AG08395 (cell line): ENCODE measurements at places on chromosomes 12 and 14.
A peak's percentile ranks its signal among the peaks of the same experiment; 100 is the strongest.

- DNase-seq, result no peak
Measured at GRCh38 chr12:13241833-13242488, 45.4 kb downstream of the EMP1 start.

- no peak for DNase-seq
Measured at GRCh38 chr12:23585782-23586163, 363.7 kb downstream of the SOX5 start.

DNA sequence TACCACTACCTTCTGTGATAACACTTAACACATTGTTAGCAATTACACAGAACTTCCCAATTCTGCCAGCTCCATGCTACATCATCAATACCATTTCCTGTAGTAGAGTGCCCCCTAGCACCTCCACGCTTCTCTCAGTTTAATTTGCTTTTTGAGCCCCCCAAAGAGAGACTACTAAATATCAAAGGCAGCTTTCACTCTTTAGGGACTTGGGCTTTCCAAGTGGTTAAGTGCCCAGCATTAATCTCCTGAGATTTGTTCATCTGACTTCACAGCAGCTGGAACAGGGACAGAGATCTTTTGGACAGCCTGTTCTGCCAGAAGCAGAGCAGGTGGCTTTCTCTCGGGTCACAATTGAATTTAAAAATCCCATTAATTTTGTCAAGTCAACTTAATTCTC is 954.9 kb downstream of the DIO2 start:
- DNase-seq, result no peak

DNA sequence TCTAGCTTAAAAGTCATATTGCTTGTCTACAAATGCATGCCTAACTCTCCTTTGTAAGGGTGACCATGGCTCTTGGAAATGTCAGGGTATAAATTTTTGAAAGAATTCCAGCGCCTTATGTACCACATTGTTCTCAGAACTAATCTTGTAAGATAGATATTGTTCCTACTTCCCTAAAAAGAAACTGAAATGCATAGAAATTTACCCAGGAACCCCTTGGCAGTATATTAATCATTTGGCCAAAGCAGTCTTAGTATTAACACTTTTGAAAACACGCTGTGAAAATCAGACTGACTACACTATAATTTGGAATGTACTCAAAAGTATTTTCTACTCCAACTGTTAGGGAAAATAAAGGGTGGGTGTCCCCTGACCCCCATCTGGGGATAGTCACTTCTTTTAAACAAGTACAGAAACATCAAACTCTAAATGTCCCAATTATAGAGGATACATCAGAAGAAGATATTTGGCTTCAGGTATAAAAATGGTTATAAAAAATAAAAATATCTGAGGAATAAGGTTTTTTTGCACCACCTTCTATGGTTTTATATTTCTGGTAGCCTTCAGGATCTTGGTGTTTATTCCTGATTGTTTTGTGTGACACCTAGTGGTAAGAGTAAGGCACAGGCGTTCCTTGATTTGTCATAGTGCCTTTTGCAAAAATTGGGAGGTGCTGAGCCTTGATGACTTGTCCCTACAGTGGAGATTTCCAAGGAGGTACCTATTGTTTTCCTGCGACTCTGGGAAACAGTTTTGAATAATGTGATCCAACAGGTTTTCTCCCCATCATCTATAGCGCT is 2.2 kb upstream of the NFKBIA start:
- peak; percentile 75 for DNase-seq

- DNase-seq, result no peak
Measured at GRCh38 chr12:21350975-21351374, 16.3 kb upstream of the SLCO1A2 start.

GRCh38 chr12:81953541-81953940 is 194.4 kb upstream of the PPFIA2 start:
- no peak for DNase-seq

DNA sequence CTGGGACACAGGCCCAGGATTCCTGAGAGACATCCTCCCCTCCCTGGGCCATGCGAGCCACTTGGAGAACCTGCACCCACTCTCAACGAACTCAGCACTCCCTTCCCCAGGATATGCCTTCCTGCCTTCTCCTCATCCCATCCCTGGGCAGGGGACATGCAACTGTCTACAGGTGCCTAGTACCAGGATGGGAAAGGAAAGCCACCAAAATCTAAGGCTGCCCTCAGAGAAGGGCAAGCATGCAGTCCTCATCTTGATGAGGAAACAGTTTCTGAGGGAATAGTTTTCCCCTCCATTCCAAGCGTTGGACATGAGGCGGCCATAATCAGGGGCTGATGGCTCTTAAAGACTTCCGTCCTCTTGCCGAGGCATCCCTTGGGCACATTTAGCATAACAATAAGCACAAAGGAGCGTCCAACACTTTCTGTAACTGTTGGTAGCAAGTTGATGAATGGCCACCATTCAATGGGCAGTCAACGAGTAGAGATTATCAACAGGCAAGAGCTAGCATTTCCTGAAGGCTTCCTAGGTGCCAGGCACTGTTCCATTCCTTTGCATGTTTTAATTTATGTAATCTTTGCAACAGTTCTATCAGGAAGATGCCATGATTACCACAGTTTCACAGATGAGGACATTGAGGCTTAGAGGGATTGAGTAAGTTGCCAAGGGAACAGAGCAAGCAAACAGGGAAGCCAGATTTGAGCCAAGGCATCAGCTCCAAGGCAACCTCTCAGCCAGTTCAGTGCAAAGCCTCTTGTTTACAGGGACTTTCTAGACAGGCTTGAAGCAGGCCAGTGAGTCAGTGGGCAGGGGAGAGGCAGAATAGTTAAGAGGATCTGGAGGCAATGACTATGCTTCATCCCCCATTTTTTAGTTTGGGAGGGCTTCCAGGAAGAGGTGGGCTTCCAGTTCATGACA is 105.1 kb downstream of the SINHCAF start:
- DNase-seq, result no peak

- no peak for DNase-seq
Measured at GRCh38 chr12:18363321-18363720, 102.0 kb downstream of the PIK3C2G start.

- no peak for DNase-seq
Measured at GRCh38 chr12:92571844-92572543, 130.8 kb upstream of the PLEKHG7 start.

DNA sequence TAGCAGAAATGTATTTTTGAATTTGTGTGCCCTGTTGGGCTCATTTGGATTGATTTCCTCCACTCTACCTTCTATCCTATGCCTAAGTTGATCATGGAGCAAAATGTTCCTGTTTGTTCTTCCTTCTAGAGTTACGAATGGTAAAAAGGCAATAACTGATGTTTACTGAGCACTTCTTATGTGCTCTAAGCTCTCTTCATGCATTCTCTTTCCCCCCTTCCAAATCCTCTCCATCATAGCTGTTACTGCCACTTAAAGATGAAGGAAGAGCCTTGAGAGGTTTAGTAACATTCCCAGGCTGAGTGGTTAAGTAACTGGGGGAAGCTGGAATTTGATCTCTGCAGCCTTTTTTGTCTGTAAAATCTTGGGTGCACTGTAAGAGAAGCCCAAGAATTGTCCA is 60.1 kb downstream of the CHST11 start:
- DNase-seq, result no peak

- no peak for DNase-seq
Measured at GRCh38 chr12:11967376-11968047, 103.2 kb upstream of the BCL2L14 start.

DNA sequence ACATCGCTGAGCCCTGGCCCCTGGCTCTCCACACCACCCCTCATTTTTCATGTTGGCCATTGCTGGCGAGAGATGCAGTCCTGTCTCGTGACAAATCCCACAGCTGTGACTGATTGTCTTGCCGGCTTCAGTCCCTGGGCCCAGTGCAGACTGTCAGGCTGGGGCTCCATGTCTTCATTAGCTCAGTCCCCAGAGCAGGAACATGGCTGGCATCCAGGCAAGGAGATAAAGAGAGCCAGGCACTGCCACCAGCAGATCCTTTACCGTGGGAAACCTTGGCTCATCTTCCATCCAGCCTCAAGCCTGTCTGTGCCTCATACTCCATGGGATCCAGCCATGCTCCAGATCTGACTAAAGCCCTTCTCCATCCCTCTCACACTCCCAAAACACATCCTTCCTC is 284.7 kb upstream of the FKBP4 start:
- no peak for DNase-seq

DNA sequence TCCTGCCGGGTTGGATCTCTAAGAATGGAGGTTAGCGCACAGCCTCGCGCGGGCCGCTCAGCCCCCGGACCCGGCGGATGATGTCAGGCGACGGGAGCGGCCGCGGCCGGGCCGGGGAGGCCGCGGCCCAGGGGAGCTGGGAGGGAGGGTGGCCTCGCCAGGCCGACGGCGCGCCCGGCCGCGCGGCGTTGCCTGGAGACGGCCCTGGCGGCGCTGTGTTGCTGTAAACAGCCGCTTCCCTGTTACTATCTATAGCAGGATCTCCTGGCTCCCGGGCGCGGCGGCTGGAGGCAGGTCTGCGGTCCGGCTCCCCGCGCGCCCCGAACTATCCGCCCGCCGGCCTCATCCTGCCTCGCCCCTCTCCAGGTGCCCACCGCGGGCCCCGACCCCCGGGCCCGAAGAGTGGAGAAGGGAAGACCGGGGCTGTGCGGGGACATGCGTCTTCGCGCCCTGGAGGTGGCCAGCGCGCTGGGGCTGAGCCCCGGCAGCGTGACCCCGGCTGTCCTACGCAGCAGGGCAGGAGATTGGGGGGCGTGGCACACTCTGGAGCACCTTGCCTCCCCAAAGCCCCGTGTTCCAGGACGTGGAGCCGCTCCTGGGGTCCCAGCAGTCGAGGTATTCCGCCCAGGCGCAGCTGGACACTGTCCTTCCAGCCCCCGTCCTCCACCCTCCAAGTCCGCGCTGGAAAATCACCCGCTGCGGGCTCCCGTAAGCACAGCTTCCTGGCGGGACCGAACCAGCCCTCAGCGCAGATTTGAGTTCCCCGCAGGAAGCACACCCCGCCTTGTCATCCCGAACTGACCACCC is 1.4 kb upstream of the FOS start:
- DNase-seq, result peak; percentile 86

GRCh38 chr14:51849097-51849496 is 11.3 kb upstream of the GNG2 start:
- DNase-seq, result peak; percentile 57

GRCh38 chr12:13367973-13368372 is 171.4 kb downstream of the EMP1 start:
- no peak for DNase-seq

GRCh38 chr12:126431767-126432166 is 1366.5 kb downstream of the AACS start:
- DNase-seq, result no peak

DNA sequence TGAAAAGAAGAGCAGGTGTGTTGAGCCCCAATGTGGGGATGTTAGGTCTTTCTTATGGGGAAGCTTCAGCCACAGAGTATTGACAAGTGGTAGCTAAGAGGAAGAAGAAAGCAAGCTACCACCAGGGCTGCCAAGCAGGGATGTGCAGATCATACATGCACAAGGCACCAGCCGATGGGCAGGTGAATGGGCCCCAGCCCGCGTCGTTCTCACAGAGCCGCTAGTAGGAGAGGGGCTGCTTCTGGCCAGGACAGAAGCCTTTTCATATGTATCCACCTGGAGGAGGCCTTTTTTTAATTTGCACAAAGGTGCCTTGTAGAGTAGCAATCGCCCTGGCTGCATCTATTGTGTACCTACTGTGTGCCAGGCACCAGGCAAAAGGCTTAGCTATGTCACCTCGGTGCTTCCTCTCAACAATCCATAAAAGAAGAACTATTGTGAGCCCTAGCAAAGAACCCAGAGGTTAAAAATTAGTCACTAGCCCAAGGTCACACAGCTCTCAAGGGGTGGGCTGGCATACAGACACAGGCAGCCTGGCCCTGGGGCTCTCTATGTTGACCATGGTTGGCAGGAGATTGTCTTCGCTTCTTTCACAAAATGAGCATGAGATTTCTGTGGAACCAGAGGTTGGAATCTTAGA is 8.2 kb downstream of the NUAK1 start:
- no peak for DNase-seq

- DNase-seq, result no peak
Measured at GRCh38 chr12:13208533-13209435, 12.3 kb downstream of the EMP1 start.

GRCh38 chr14:72418806-72419205 is 475.1 kb downstream of the DPF3 start:
- no peak for DNase-seq

GRCh38 chr14:37600880-37601741 is 5.7 kb downstream of the TTC6 start:
- DNase-seq, result no peak

DNA sequence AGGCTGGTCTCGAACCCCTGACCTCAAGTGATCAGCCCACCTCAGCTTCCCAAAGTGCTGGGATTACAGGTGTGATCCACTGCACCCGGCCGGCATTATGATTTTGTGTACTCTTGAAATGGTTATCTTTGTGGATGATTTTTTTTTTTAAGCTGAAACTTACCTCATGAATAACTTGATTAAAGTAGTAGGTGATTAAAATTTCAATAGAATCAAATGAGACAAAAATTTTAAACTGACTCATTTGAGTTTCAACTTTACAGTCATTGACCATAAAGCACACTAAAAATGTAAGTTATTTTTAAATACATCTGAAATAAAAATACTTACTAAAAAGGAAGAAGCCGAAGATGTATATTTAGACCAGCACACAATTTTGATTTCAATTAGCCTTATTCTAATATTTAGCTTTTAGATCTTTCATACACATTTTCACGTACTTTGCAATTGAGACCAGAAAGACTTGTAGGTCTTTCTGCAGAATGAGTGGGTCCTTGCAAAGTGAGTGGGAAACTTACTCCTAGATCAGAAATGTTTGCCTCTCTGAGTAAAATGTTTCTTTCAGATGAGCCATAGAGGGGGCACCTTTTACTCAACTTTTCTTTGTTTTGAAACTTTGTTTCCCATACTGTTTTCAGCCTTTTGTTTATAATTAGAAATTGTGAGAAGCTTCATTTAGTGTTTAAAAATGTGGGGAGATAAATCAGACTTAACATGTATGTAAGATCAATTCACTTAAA is 34.2 kb downstream of the TMPO start:
- DNase-seq, result no peak

DNA sequence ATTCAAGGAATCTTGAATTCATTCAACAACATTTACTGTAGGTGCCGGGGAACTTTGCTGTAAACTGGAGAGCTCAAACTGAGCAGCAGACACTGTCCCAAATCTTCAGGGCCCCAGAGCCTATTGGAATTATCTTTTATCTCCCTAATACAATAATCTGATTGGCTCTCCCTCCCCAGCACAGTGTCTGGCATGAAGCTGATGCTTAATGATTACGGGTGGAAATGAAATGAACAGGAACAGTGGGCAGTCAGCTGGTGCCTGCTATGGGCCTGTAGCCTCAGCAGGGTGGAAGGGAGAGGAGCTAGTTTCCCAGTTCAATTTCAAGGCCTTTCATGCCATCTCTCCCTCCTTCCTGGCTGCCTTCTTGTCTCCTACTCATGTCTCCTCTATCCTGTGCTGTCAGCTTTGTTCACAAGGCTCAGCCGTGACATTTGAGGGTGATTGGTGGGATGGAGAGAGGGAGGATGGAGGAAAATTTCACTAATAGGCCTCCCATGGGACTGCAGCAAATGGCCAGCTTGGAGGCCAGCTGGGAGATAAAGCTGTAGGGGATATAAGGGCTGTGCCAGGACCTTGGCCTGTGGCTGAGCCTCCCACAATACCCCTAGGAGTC is 4.3 kb upstream of the RAPGEF3 start:
- DNase-seq, result no peak
